ENCODE measurements at places on chromosomes 12 and 14. TPM values are rescaled to one million over a fixed set of nuclear protein-coding genes. Genes with fewer than 3 reads are reported as not detected.
A peak's percentile ranks its signal among the peaks of the same experiment; 100 is the strongest.

DNA sequence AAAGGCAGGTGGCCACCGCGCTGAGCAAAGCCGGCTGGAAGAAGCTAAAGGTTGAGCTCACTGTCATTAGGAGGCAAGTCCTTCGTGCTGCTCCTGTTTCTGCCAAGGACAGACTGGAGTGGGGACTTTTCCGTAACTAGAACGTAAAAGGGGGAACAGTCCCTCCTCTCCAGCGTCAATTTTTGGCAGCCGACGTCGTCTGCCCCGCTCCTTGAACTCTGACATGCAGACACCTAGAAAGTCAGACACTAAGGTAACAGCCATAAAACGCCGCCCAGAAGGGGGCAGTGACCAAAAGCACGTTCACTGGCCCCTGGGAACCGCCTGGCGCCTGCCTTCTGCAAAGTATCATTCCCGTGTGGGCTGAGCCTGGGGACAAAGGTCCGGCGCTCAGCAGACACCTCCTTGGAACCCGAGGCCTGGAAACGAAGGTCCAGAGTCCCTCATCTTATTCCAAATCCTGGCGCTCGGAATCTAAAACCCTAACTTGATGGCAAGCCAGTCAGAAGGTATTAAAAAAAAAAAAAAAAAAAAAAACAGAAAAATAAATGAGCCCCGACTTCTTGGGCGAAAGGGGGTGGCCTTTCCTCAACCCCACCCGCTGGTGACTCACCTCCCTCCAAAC, 1.1 kb upstream of the LRP1 start:
- peak; percentile 74 for DNase-seq

- DNase-seq: no peak
These were observed 127.9 kb downstream of the MYRFL start for GRCh38 chr12:69952890-69953289.

GRCh38 chr14:21106498-21107282, 5.8 kb downstream of the TMEM253 start:
- DNase-seq: peak; percentile 94

GRCh38 chr14:48086516-48086915, 411.1 kb upstream of the MDGA2 start:
- DNase-seq: no peak

Gene PRIM1
- 25.5 TPM for total RNA-seq

- no peak for DNase-seq
These were observed 38.3 kb downstream of the RPS6KA5 start for GRCh38 chr14:91021991-91022621.

Gene ACOT4
- not detected for total RNA-seq

GRCh38 chr14:93065272-93065730, 50.4 kb downstream of the ITPK1 start:
- no peak for DNase-seq

DNA sequence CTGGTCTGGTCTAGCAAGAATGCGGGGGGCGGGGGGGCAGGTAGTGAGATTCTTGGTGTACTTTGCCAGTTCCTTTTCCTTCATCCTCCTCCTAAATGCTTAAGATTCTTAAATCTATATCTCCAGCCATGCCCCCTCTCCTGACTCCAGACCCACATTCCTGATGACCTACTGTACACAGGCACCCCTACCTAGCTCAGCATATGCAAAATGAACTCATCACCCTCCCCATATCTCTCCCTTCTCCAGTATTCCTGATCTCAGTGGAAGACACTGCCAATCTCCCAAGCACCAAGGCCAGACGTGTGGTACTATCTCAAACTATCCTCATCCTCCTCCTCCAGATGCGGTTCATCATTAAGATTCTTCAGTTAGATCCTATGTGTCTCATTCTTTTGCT, 215.8 kb downstream of the SPTSSA start:
- DNase-seq: no peak

GRCh38 chr12:51801027-51801426, 47.5 kb downstream of the FIGNL2 start:
- no peak for DNase-seq

Gene IFNG-AS1
- not detected for total RNA-seq

Measured in G401 (cell line).